ENCODE measurements at places on chromosomes 13 and 19.

GRCh38 chr13:106291006-106291405 lies 244.5 kb downstream of the EFNB2 start:
- DNase-seq = no peak

DNA sequence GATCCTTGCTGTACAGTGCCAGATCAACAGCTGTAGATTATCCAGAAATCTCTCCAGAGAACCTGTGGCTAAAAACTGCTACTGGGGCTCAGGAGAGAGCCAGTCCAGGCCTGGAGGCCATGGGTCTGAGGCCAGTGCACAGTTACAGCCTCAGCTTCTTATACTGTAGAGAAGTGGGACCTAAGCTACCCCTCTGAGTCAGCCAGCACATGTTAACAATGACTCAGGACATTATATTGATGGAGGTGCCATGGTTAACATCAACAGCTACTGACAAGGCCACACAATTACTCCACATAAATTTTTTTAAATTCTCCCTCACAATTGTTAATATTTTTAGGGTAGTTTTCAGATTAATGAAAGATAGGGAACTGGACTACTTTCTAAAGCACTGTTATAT lies 138.5 kb downstream of the RBM26 start:
- DNase-seq = no peak

DNA sequence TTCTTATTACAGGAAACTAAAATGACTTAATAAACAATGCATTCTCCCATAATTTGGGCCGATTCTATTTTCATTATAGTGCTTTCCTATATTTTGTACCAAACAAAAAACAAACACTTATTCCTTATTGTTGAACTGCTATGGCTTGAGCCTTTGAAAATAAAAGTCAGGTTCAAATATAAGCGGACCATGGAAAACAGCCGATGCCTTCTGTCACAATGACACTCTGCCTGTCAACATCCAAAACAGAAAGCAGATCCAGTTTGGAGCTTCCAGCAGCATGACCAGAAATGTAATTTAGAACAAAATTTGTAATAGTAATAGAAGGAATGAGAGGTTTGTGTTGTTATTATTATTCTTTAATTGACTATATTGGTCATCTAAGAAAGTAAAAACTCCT lies 194.5 kb downstream of the LHFPL6 start:
- no peak for DNase-seq

DNA sequence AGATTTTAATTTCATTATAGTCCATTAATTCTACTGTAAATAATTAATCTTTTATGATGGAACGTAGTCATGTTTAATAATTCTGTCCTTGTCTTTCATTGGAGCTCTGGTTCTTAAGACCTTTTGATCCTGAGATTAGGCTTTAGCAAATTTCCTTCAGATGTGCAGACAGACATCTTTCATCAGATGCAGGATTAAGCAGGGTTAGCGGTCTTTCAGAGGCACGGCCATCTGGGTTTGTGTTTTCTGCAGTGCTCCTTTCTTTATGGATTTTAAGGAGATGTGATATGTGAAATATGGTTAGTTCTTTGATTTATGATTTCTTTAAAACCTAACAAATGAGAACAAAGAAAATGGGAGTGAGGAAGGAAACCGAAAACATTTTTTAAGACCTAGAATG lies 643.9 kb upstream of the SGCG start:
- DNase-seq = no peak

DNA sequence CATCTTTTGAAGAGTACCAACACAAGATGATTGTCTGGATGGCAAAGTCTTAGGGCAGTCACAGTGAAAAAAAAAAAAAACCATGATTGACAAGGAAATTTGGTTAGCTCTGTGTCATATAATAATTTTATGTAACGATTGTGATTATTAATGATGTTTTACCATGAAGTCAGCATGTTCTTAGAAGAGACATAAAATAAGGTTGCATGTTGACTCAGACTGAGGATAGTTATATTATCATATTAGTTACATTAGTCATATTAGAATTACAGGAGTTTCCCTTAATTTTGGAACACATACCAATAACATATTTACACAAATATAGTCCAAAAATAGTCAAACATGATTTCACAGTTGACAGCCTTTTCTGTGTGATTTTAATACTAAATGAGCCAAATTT lies 5.7 kb downstream of the ZNF431 start:
- DNase-seq = no peak

DNA sequence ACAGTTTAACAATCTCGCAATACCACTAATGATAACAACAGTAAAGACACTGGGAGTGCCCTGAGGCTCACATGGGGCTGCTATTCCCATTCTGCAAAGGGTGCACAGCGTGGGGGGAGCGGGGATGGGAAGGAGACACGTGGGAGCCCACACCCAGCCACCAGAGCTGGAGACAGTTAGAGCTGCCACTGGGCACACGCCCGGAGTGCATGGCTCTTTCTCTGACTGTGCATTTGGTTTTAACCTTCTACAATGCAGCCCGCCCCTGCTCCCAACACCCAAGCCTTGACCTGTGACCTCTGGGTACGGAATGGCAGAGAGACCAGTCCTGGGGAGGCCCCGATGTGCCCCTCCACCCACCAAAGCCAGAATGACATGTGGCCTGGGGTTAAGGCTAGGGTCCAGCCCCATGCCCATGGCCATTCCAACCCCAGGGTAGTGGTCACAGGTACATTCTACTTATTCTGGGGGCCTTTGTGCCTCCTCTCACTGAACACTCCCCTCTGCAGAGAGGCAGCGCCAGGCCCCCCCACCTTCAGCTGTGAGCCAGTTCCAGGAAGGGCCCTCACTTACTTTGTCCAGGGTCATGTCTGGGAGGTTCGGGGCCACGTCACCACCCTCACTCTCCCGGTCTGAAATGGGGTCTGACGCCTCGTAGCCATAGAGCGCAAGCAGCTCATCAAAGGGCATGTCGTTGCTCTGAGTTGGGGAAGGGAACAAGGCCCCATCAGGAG lies 17.1 kb downstream of the MIER2 start:
- no peak for DNase-seq

DNA sequence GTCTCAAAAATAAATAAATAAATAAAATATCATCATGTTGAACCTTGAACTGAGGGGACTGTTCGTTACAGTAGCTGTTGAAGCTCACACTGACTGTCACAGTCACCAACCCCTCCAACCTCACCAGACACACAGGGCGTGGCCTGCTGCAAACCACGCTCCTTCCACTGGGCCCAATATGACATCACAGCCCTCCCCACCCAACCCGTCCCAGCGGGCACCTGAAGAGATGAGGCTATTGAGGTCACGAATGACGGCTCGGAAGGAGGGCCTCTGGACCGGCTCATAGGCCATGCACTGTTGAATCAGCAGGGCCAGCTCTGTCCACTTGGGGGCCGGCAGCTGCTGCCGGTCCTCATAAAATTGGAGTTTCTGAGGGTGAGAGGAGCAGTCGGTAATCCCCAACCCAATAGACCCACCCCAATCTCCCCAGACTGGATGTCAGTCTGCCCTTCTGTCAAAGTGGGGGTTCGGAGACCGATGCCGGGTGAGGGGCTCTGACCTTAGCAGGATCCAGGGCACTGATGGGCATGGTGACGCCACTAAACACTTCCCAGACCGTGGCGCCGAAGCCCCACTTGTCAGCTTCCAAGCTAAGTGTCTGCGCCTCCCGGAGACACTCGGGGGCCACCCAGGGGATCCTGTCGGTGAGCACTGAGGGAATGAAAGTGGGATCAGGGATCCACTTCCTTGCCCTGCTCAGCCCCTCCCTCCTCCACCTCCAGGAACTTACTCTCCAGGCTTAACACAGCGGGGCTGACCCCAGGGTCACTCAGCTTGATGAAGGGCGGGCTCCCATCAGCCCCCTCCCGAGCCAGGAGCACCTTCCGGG lies 13.2 kb downstream of the JAK3 start:
- DNase-seq = no peak

DNA sequence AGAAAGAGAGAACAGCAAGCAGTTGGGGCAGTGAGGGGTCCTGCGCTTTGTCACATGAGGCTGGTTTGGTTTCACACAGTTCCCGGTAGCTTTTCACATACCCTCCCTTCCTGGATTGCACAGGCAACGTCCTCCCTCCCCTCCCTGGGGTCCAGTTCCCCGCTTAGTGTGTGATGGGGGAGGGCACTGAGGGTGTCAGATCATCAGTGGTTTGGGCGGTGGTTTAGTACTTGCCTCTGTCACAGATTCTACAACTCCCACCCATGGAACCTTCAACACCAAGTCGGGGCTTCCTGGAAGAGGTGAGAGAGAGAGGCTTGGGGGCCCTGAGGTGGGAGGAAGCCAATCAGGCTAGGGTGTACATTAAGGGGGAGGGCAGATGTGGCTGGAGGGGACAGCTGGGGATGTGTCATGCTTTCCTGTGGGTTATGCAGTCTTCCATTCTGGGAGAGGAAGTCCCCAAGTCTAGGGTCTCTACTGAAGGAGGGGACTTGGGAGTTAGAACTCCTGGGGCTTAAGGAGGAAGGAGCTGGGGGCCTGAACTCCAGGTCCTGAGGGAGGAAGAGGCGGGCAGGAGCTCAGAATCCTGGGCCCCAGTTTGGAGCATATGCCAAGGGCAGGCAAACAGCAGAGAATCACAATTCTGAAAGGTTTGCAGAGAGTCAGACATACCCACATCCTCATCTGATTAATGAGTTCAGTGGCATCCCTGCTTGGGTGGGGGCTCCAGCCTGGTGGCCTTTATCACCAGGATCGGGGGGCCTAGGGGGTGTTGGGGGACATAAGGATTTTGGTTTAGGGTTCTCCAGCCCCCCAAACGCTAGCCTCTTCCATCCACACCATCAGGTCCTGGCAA lies at the start of gene NKG7:
Gene NKG7, minus strand, starts transcription at position 6 of the 856 bp plus-strand sequence. CDS start 119 bp downstream, outside the sequence.
- peak; percentile 67 for DNase-seq

GRCh38 chr13:112725346-112726015 lies 35.6 kb downstream of the ATP11A start:
- no peak for DNase-seq

- no peak for DNase-seq
Measured at GRCh38 chr13:74131227-74131626, 3.0 kb downstream of the KLF12 start.

- DNase-seq = peak; percentile 16
Measured at GRCh38 chr19:34556488-34556887, 74.9 kb downstream of the WTIP start.

GRCh38 chr13:51277928-51278327 lies 55.7 kb downstream of the FAM124A start:
- no peak for DNase-seq

DNA sequence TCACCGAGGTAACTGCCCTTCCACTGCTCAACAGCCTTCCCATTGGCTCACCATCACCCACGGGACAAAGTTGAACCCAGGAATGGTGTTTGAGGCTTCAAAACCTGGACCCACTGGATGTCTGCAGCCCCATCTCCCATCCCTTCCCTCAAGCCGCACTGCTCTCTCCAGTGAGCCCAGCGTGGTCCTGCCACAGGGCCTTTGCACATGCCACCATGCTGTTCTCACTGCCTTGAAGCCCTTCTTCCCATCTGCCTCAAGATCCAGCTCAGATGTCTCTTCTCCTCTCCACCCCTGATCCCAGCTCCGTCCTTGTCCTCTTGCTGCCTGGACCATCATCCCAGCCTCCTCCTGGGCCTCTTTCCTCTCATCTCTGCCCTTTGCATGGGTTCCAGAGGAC lies 4.0 kb downstream of the SHISA7 start:
- no peak for DNase-seq

DNA sequence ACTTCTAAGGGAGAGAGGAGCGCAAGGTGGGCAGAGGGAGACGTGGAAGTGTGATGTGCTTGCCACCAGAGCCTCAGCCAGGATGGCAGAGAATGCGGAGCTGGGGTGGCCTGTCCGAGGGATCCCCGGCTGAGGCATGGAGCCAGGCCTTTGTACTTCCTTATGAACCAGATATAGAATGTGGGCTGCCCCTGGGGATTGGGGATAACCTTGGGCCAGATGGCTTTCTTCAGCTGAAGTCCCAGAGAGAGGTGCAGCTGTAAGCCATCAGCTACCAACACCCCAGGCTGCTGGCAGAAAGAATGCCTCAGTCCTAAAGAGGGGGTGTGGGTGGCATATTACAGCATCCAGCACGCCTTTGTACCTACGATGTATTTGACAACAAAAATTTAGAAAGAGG lies 25.5 kb upstream of the FBXO17 start:
- DNase-seq = no peak

DNA sequence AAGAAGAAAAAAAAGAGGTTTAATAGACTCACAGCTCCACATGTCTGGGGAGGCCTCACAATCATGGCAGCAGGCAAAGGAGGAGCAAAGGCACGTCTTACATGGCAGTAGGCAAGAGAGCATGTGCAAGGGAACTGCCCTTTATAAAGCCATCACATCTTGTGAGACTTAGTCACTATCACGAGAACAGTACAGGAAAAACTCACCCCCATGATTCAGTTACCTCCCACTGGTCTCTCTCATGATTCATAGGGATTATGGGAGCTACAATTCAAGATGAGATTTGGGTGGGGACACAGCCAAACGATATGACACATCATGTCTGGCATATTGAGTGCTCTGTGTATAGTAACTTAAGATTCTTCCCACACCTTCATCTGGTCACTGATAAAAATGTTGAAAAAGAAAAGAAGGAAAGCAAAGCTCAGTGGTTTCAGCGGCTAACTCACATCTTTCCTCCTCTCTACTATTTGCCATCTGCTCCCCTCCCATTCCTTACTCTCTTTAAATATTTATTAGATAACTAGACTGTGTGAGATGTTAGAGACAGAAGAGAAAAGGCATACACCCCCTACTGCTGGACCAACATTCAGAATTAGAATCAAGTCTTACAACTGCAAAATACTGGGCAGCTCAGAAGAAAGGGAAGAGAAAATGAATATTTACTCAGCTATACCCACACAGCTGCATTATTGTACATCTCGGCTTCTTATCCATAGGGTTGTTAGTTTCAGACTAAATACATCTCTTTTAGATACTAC lies 60.1 kb upstream of the AKAP11 start:
- DNase-seq = no peak

DNA sequence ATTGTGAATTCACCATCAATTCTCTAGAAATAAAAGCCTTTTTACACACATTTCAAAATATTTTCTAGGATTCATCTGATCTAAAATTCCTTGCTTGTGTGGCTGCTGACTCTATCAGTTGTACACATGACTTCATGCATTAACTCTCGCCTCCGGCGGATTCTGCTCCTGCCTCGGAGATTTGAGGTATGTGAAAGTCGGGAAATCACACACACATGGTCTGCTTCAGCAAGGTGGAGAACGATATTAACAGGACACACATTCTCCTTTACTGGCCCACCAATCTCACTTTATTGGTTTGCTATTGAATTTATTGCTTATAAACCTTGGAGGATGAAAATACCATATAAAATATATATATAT lies 855.7 kb downstream of the SLITRK5 start:
- no peak for DNase-seq

DNA sequence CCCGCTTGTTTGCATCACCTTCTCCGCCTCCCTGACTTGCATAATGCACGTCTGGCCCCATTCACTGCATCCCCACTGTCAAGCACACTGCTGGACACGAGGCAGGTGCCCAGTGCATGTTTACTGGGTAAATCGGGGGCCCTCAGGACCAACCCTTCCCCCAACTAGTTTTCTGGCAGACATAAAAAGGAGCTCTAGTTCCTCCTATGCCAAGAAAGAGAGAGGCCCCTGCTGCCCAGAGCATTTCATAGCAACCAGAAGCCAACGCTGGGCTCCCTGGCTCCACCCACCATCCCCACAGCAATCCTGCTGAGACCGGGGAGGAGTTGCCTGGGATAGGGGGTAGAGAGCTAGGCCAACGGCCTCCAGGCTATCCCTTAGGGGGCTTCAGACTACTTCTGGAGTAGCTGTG lies 23.2 kb downstream of the ANKRD27 start:
- DNase-seq = no peak
